Kidney (tissue), 22 donors: ENCODE measurements at places on chromosomes 5 and 9.

DNA sequence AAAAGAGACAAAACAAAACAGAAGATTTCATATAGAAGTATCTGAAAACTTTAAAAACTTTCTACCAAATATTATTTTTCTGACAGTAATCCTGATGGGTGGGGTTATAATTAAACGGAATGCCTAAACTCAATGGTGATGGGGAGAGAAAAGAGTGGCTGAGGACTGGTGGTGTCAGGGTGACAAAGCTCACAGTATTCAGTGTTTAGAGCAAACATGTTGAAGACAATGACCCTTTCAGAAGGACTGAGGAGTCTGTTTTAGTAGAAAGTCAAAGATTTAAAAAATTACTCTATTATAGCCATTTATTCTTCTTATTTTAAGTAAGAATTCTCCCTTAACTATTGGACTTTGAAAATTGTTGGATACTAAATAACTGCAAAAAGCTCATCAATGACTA is 1144.0 kb downstream of the TAF11L14 start:
- no peak for DNase-seq

GRCh38 chr9:33778700-33779351 is 16.5 kb upstream of the PRSS3 start:
- peak; percentile 73 for DNase-seq

- DNase-seq: no peak
Measured at GRCh38 chr5:1909346-1909985, 26.7 kb upstream of the IRX4 start.

DNA sequence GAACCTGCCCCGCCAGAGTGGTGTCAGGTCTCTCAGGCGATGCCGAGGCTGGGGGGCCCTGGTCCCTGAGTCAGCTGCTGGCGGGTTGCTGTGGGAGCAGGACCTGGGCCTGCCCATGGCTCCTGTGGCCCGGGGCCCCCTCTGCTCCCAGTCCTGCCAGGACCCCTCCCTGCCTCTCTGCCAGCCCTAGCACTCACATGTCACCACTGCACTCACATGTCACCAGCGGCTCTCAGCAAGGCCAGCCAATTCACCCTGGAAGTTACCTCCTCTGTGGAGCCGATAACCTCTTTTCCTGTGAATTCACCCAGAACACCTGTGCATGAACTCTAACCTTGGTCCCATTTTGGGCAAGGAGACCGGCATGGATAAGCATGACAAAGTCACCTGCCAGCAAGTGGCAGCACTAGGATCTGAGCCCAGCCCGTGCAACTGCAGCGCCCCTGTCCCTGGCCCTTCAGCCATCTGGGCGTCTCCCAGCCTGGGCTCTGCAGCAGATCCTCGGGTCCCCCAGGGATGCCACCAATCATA is 170.2 kb downstream of the GAPVD1 start:
- peak; percentile 53 for DNase-seq

- DNase-seq: peak; percentile 79
Measured at GRCh38 chr5:59799668-59800346, 93.7 kb downstream of the PDE4D start.

DNA sequence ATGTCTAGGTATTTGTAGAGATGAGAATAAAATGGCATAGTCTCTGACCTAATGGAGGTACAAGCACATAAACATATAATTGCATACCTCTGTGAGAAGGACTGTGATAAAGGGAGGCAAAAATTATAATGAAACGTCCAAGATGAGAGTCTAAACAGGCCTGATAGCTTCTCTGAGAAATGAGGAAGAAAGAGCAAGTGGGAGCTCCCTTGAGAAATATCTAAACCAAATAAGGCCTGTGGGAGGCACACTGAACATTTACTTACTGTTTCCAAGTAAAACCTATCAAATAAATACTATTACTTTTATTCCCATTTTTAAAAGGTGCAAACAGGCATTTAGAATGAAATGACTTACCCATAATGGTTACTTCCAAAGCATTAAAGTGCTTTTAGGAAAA is 125.6 kb upstream of the PAPPA start:
- no peak for DNase-seq

GRCh38 chr9:93324191-93324834 is 127.2 kb upstream of the FAM120A start:
- no peak for DNase-seq

DNA sequence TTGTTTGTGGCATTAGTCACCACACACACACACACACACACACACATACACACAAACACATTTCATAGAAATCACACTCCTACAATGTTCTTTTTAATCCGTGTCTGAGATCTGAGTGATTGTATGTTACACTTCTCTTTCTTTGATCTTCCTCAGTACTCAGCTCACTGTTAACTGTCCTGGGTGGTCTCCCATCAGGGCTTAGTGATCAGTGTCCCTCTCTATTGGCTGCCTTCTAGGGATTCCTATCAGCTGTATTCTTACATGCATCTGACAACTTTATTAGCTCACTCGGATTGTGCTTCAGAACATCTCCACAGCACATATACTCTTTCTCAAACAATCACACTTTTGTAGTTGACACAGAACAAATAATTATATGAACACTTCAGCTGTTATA is 170.2 kb upstream of the POU5F2 start:
- no peak for DNase-seq

- no peak for DNase-seq
Measured at GRCh38 chr9:137013571-137013940, 14.5 kb downstream of the ABCA2 start.

GRCh38 chr5:76204713-76205112 is 121.5 kb downstream of the SV2C start:
- DNase-seq: no peak

DNA sequence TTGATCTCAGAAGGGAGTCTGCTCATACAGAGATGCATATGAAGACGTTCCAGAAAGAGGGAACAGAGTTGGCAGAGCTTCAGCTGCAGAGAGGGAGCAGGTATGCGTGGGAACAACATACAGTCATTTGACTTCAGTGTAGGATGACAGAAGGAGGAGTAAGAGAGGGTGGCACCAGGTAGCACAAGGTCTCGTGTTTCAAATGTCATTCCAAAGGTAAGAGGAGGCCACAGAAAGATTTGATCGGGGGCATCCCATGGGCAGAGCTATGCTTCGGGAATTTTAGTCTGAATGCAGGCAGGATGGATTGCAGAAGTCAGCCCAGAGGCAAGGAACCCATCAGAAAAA is 367.1 kb downstream of the CDK5RAP2 start:
- DNase-seq: no peak

DNA sequence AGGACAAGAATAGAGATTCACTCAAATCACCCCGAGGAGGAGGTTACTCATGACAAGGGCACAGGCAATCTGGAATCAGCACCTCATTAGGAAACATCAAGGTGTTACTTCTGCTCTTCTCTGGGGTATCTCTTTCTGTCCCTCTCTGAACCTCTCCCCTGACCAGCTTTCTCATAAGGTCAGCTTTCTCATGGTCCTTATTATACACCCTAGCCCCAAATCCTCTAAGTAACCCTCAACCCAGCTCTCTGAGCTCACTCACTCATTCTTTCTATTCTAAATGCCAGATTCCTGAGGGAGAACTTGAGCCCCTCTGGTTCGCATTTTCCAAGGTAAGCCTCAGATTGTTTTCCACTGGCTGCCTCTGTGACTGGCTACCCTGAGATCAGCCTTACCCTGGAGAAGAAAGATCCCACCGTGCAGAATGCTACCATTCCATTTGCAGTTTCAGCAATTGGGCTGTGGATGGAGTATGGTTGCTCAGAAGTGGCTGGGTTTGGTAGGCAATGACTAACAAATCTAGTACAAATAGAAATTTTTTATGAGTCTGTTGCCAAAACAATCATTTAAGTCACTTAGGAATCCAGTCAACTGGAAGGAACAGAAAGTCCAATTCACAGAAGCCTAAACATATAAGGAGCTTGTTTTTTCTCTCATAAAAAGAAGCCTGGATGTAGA is 9.0 kb upstream of the TIMD4 start:
- no peak for DNase-seq

- DNase-seq: peak; percentile 18
Measured at GRCh38 chr5:154408811-154409210, 37.0 kb upstream of the SAP30L start.

GRCh38 chr5:160097991-160098390 is 21.3 kb downstream of the PWWP2A start:
- no peak for DNase-seq

DNA sequence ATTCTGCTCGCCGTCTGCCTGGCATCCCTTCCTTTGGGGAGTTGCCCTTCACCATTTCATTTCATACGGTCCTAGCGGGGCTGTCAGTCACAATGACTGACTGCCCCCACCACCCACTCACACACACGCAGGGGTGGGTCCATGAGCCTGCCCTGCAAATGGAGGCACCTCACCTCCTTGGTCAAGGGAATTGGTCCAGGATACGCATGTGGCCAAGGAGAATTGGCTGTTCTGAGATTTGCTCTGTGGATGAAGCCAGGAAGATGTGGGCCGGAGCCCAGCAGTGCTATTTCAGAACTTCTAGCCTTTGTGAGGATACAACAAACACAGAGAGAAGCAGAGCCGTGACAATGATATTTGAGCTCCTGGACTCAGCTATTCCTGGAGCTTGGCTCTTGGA is 17.0 kb downstream of the C1QTNF2 start:
- DNase-seq: no peak

- peak; percentile 59 for DNase-seq
Measured at GRCh38 chr9:127388856-127389238, 8.1 kb upstream of the SLC2A8 start.

GRCh38 chr9:125568621-125569020 is 138.4 kb downstream of the MAPKAP1 start:
- no peak for DNase-seq

- DNase-seq: no peak
Measured at GRCh38 chr9:26756881-26757280, 135.7 kb downstream of the CAAP1 start.

DNA sequence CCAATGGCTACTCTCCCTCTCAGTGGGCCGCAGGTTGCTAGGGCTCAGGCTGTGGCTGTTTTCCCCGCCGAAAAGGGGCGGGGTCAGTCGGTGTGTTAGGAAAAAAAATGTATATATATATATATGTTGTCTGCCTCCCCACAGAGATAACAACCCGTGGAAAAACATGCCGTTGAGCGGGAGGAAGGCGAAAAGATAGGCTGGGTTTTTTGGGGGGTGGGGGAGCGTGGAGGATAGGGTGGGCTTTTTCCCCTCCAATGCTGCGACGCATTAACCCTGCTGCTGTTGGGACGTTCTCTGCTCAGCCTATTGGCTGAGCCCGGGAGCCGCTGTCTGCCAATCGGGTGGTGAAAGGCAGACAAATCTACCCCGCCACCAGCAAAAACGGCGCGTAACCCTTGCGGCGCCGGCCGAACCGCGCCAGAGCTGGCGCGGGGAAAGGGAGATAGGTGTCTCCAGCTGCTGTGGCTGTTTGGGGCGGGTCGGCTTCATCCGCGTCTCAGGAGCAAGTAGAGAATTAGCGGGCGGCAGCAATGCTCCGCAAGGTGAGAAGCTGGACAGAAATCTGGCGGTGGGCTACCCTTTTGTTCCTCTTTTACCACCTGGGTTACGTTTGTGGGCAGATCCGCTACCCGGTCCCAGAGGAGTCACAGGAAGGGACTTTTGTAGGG is at the start of gene PCDHGC4:
Gene PCDHGC4, plus strand, starts transcription at position 390 of the 671 bp plus-strand sequence. Its CDS starts 144 bp downstream, at position 534.
- DNase-seq: peak; percentile 80
